ENCODE measurements at places on chromosomes 4 and X.

GRCh38 chr4:6001680-6002491, 16.3 kb downstream of the C4orf50 start:
- no peak for DNase-seq

GRCh38 chr4:152705903-152706302, 26.1 kb upstream of the TMEM154 start:
- no peak for DNase-seq

- no peak for DNase-seq
These were observed 64.5 kb downstream of the CDS1 start for GRCh38 chr4:84647312-84647884.

DNA sequence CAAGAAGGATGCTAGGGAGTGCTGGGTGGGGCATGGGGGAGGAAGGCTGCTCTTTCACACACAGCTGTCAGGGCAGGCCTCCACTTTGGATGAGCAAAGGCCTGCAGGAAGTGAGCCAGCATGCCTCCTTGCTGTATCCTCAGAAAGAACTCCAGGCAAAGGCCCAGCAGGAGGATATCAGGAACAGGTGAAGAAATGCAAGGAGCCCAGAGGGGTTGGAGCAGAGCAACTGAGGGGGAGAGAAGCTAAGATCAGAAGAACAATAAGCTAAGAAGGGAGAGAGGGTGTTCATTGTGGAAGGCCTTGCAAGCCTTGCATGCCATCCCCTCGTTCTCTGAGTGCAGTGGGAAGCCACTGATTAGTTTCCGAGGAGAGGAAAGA, 115.1 kb downstream of the CAMK2D start:
- no peak for DNase-seq

- no peak for DNase-seq
These were observed 23.1 kb upstream of the BMP2K start for GRCh38 chr4:78753091-78753490.

GRCh38 chrX:138708268-138708667, 3.2 kb downstream of the FGF13 start:
- no peak for DNase-seq

DNA sequence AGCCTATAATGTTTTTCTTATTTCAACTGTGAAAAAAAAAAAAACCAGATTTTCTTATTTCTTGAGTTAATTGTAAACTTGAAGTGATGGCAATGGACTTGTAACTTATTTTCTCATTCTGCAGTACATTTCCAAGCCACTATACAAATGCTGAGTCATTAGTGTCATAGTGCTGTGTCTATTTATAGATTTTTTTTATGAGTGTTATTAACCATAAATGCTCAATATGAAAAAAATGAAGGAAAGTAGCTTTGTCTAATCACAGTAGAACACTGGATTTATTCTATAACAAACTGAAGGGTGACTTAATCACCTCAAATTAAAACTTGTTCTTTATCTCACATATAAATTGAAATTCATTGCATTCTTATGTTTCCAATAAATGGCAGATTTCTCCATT, 718.6 kb downstream of the CCSER1 start:
- DNase-seq, result no peak

- DNase-seq, result no peak
These were observed 51.2 kb downstream of the TBC1D14 start for GRCh38 chr4:6960628-6961412.

DNA sequence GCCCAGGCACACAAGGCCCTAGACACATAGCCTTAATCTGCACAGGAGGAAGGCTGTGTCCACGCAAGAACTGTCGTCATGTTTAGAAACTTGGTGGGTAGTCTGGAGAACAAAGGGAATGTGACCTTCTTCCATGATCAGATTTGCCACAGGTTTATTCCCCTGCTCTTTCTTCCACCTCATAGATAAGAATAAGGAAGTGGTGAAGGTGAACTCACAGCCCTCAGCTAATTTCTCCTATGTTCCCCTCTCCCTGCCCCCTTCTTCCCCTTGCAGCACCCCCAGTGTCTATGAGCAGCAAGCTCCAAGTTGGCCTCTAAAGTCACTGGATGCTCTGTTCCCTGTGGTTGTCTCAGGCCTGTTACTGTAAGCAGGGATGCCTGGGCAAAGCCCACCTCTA, 39.8 kb upstream of the LAS1L start:
- DNase-seq, result no peak

DNA sequence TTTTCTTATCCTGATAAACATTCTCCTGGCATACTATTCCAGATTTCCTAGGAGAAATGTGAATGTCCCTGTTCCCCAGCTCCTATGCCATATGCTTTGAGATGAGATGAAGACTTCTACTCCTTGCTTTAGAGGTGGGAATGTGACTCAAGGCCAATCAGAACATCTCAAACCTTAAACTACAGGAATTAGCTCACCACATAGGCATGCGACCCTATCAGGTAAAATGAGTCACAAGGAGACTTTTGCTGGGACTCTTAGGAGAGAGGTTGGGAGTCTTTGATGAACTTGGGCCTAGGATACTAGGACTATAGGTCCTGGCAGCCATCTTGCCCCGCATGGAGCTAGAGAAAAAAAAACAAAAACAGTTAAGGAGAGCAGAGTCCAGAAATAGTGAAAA, 5.8 kb upstream of the USO1 start:
- no peak for DNase-seq

DNA sequence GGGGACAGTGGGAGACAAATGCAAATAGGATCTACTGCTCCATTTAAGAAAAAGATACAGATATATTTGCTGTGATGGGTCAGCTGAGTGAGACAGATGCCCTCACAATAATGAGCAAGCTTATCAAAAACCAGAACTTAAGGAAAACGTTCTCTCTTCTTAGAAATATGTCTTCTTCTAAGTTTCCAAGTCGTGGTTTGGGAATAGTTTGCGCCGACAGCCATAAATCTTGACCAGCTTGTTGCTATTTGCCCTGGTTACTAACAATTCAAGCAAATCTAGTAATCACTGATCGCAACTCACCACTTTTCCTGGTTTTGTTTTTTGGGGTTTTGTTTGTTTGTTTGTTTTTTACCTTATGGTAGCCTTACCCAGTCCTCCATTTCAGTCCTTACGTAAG, 67.6 kb upstream of the GUCY1A1 start:
- DNase-seq, result no peak

GRCh38 chrX:8714164-8714563, 17.8 kb downstream of the ANOS1 start:
- no peak for DNase-seq

GRCh38 chr4:17773135-17773698, 8.2 kb downstream of the FAM184B start:
- DNase-seq, result no peak

- no peak for DNase-seq
These were observed 364.8 kb downstream of the SMARCA1 start for GRCh38 chrX:129158505-129158904.

DNA sequence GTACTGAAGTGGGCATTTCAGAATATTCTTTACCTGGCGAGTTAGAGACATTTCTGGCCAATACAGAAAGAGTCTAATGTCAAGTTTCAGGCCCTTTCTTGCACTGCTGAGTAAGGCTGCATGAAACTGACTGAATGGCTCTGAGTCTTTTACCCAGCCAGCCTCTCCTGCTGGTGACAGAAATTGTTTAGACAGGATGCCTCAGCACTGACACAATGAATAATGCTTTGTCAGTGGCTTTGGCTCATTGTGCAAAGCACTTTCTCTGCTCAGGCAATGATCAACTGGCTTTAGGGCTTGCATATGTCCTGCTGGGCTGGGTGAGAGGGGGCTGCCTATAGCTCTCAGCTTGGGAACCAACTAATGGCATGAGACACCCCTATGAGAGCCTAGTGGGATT, 45.5 kb downstream of the CLNK start:
- DNase-seq, result no peak

GRCh38 chr4:81628489-81628888, 156.8 kb upstream of the RASGEF1B start:
- no peak for DNase-seq

DNA sequence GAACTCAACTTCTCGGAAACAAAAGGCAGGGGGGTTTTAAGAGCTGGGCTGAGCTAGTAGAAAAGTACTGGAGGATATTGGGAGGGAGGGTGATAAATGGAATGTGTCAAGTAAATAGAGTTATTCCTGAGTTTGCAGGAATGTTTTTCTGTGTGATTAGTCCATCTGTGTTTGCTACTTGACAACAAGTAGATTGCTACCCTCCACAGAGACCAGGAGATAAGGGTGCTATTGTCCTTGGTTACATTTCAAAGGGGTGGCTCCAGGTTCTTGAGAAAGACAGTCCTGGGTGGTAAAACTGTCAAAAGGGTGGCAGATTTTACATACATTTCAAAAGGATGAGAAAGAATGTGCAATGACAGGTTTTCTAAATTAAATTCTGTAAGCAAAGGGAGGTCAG, 181.2 kb upstream of the PPP3CA start:
- no peak for DNase-seq

DNA sequence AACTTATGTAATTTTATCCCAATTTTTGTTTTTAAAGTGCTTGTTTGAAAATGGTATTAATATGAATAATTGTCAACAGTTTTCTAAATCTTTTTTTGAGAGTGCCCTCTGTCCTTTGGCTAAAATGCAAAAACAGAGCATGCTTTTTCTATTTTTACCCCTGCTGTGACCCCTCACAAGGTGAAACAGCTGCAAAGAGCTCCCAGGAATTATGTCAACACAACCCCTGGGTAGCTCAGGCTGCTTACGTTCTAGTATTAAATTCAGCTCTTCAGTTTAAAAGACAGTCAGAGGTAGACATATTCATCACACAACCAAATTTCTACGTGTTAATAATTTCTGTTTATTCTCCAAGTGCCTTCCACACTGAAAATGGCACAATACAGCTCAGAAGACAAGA, 367.5 kb downstream of the PRDM5 start:
- no peak for DNase-seq

- no peak for DNase-seq
These were observed 74.0 kb upstream of the BCOR start for GRCh38 chrX:40171513-40172400.

DNA sequence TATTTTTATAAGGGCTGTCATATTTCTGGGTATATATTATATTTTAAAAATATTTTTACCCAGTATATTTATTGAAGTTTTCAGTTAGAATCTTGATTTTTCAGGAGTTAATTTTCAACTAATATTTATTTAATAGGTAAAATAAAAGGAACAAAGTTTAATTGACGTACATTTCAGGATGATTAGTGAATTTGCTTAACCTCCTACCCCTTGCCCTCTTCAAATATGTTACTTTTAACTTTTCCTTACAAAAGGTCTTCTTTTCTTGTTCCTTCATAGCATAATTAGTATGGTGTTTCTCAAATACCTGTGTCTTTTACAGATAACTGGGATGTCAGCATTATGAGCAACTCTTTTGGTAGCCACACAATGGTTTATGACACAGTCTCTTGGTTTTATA, 24.8 kb upstream of the MSMO1 start:
- DNase-seq, result no peak

GRCh38 chr4:16505726-16506125, 279.5 kb upstream of the TAPT1 start:
- no peak for DNase-seq

- DNase-seq, result no peak
These were observed 13.1 kb downstream of the FBXW7 start for GRCh38 chr4:152522754-152523153.

DNA sequence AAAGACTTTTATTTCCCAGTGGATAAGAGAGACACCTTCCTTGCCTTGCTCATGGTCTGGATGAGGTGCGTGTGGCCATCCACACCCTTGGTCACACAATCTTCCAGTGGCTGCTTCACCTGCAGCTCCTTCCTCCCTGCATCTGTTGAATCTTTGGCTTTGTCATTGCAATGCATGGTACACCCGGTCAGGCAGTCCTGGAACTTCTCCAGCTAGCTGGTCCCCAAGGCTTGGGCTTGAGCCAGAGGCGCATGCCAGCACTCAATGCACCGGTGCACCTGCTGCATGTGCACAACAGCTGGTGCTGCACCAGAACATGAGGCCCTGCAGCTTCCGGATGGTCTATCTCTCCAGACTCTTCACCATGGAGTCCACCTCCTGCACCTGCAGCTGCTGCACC, 31.7 kb downstream of the SCML1 start:
- DNase-seq, result no peak

- no peak for DNase-seq
These were observed 50.0 kb upstream of the CPLX1 start for GRCh38 chr4:875818-876423.

- DNase-seq, result no peak
These were observed 5.5 kb downstream of the MPP1 start for GRCh38 chrX:154799556-154800348.

DNA sequence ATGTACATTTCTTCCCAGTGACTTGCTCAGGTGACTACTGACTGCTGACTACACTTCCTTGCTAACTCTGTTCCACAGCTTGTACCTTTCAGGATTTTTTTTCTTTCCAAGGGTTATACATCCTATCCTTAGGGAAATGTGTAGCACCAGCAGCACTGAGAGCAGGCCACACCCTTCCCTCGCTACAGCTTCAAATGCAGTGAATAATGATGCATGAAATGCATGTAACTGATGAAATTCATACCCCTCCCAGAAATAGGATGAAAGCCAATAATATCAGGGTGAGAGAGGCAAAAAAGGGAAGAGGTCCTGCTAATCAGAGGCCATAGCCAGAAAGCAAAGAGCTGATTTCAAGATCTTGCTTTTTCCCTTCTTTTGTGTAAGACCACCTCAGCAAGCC, 6.2 kb upstream of the FGF16 start:
- no peak for DNase-seq

GRCh38 chrX:137166591-137166990, 132.8 kb upstream of the GPR101 start:
- peak; percentile 4 for DNase-seq

- DNase-seq, result no peak
These were observed 996.3 kb downstream of the FSTL5 start for GRCh38 chr4:161167539-161167938.

DNA sequence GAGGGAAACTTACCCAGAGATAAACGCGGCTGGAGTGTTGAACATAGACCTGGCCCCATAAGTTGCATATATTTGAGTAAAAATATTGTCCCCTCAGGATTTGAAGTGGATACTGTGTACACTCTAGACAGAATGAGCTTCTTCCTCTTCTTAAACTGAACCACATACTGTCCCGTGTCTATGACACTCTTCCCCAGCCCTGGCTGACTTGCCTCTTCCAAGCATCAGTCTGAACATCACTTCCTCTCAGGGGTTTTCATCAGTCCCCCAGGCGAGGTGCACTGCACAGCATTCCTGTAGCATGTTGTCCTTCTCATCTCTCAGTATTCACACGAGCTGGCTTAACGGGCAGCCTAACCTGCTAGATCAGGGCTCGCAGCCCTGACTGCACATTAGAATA, 80.5 kb upstream of the TMEM150C start:
- no peak for DNase-seq

DNA sequence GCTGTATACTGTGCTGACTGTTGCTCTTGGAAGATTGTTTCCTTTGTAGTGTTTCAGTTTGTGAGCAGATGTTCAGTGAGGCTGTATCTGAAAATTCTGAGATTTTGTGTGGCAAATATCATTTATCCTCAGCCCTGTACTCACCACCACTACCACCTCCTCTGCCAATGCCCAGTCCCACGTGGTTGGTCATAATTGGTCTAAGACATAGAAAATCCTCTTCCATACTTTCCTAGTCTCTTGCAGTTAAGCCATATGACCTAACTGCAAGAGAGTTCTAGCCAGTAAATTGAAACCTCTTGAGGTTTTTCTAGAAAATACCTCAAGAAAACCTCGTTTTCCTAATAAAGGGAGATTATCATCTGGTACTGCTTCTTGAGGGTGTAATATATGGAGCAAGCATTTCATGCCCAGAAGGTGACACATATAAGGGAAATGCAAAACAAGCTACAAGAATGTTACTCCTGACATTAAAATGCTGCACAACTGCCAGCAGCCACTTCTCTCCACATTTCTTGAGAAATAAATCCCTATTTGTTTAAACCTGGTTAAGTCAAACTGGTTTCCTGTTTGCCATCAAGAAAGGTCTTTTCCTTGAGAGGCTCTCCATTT, 32.8 kb downstream of the ABCE1 start:
- DNase-seq, result no peak
